Stimulated activated CD8-positive, alpha-beta memory T cell treated with anti-CD3 and anti-CD28 coated beads, Interleukin-4, amount 100 ng/mL, for 24 hours (primary cell): ENCODE measurements at places on chromosomes 3 and 15.
A peak's percentile ranks its signal among the peaks of the same experiment; 100 is the strongest.

DNA sequence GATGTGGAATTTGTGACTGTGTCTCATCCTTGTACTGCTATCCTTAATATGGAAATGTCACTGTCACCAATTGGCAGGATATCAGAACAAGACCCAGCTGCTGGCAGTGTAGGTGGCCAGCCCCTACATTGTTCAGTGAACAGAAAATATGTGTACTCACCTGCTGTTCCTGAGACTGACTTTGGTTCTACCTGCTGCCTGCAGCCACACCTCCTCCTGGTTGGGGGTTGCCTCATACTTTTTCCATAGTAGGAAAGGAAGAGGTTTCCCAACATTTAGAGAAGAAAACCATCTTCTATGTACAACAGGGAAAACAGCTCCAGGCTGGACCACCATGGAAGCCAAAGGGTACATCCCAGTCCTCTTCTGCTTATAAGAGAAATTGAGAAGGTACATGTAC lies 35.9 kb downstream of the SLC12A1 start:
- DNase-seq = no peak

- DNase-seq = no peak
These were observed 282.5 kb upstream of the STT3B start for GRCh38 chr3:31250116-31250777.

DNA sequence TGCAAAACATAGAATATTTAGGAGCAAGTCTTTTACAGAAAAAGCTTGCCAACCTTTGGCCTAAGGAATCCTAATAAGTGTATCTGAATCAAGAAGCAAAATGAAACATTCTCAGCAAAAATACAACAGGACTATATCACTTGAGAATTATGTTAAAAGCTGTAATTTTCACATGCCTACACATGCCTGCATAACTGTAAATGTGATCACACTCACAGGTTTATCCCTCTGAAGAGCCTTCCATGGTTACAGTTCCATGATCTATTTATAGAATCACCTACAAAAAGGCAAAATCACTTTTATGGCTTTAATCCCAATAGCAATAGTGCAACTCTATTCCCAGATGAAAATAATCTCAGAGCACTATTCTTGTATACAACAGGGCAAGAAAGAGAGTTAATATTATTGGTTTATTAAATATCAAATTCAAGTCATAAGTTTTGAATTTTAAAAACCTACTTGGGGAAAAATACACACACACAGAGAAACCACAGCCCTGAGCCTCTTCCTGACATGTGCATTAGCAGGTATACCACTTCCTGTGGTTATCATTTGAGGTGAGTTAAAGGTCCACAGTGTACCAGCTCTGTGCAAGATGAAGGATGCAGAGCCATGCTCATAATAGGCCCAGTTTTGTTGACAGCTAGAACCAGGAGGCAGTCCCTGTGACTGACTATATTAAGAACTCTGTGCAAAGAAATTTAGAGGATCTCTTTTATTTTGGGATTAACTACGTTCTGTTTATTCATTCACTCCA lies 252.5 kb upstream of the TGFBR2 start:
- peak; percentile 6 for DNase-seq

GRCh38 chr3:23668430-23668904 lies 137.3 kb upstream of the UBE2E1 start:
- DNase-seq = no peak

- DNase-seq = no peak
These were observed 48.5 kb downstream of the STARD9 start for GRCh38 chr15:42623951-42624350.
